Aorta (tissue), 5 donors: ENCODE measurements at places on chromosomes 4 and X.
A peak's percentile ranks its signal among the peaks of the same experiment; 100 is the strongest.

DNA sequence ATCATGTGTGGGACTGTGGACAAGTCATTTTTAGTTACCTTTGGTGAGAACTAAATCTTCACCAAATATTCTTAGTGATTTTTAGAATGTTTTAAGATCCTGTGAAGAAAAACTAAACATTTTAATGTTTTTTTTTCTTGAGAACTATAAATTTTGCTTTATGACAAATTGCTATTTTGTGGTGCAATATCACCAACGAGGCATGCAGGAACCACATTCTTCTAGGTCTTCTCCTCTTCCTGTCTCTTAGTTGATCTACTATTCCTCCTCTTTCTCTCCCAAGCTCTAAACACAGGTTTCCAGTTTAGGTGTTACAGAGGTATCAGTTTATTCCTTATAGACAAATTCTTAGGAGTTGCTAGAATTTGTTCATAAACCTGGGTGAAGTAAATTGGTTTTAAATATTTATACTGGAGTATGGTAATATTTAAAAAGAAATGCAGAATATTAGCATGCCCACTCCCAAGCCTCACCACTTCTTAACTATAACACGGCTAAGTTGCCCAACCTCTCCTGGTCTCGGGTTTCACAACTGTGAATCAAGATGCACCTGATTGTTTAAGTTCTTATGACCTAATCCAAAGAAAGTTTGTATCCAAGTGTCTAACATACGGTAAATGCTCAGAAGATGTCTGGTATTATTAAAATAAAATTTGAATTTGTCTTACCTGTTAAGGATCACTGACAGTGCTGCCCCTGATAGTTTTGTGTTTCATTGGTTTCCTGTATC, 56.5 kb upstream of the CLNK start:
- no peak for DNase-seq

GRCh38 chr4:127781300-127782024, 660 bp upstream of the HSPA4L start:
- DNase-seq = peak; percentile 70

DNA sequence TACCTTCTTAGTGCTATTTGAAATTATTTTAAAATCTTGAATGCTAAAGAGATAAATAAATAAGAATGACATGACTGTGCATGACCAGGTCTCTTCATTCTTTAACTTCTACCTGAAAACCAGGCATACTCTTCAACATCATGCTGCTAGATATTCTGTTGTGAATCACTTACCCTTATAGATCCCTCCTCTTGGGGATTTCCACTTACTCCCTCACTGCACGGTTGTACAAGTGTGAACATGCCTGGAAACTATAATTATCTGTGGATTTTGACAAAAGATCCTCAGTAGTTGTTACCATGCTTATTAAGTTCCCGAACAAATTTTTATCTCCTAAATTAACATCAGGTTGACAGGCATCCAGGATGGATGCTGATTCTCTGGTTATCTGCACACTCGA, 54.3 kb downstream of the ADGRL3 start:
- DNase-seq = no peak

- no peak for DNase-seq
These were observed 114.5 kb downstream of the LARP7 start for GRCh38 chr4:112751447-112751846.

DNA sequence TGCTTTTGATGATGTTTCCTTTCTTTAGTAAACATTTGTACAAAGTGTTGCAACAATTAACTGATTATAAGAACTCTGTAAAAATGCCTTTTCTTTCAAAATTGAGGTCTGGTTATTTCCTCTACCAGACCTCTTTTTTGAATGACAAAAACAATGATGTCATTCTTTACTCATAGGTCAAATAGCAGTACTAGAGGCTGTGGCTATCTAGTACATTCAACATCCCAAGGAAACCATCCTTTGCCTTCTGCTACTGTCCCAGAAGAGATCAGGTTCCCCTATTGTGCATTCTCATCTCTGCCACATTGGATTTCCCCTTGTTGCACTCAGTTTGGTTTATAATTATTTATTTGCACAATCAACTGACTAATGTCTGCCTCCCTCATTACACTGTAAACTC, 19.1 kb upstream of the MAD2L1 start:
- no peak for DNase-seq

DNA sequence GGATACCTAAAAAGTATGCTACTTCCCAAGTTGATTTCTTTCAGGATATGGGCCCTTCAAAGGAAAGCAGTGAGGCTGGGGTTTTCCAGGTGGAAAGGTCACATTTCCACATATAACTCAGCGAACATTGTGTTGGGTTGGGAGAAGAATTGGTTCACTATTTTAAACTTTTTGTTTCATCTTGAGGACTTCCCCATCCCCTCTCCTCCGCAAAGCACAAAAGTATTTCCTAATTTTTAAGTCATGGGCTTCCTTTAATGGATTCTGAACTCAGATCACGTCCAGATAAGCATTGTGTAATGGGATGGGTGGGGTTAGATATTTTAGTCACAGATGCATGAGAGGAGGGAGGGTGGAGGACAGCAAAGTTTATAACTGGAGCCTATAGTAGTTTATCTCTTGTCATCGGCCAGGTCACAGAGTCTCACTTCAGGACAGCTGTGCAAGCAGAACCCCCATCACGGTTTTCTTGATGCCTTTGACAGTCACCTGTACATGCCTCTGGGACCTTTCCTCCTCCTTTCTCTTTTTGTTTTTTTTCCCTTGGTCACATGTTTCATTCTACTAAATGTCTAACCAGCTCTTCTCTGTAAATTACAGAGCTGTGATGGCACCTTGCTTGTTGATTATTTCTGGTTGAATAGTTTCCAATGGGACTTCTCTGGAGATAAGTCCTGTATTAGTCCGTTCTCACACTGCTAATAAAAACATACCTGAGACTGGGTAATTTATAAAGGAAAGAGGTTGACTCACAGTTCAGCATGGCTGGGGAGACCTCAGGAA, 115.4 kb downstream of the PTTG2 start:
- DNase-seq = no peak

DNA sequence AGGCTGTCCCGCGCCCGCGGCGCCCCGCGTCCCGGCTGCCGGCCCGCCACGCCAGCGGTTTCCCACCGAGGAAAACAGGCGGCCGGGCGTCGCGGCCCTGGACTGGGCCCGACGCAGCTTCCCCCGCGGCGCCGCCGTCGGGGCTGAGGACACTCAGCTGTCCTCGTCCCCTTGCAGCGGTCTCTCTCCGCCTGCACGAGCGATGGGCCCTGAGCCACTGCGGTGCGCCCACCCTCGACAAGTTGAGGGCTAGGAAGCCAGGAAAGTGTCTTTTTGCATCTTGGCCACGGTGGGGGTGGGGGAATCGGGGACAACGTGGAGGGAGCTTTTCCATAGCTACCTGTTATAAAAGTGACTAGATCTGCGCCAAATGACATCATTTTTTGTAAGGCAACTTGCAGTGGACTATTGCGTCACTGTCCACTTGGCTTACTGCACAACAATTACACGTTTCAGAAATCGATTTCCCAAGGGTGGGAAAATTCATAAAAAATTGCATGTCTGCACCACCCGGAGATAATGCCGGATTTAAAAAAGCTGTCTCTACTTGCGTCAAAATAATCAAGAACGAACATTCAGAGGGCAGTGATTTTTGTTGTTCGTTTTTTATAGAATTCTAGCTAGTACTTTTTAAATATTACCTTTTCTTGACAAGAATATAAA, 1.1 kb downstream of the KLHL15 start:
- DNase-seq = no peak

DNA sequence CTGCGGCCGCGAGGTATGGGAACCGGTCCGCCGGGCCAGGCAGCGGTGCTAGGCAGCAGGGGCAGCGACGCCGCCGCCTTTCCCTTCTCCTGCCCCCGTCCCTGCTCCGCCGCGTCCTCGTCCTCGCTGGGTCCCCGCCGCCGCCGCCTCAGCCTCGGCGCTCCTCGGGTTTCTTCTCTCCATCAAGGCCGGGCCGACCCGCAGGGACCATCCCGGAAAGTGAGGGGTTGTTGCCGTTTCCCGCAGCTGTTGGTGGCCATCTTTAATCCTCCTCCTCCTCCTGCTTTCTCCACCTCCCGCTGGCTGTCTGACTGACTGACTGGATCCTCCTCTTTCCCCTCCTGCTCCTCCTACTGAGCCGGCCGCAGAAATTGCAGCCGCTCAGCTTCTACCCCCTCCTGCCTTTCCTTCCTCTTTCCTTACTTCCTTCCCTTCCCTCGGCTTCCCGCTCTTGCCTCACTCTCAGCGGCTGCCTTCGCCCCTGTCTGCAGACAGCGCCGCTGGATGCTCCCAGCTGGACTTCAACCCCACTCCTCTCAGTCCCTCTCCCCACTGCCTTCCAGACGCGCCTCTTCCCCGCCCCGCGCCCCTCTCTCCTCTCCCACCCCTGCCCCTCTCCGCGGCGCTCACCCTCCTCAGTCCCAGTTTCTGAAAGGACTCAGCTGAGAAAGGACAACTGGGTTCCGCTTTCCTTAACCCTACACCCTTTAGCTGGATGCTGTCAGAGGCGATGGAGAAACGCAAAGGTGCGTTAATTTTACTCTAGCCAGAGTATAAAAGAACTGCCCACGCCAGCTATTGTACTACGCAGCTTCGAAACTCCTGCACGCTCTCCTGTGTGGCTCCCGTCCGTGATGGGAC, at the start of gene WDFY3:
TSS of gene WDFY3 (minus strand) at position 309 of the 861 bp plus-strand sequence. CDS start 106,099 bp downstream, outside the sequence.
- peak; percentile 94 for DNase-seq

DNA sequence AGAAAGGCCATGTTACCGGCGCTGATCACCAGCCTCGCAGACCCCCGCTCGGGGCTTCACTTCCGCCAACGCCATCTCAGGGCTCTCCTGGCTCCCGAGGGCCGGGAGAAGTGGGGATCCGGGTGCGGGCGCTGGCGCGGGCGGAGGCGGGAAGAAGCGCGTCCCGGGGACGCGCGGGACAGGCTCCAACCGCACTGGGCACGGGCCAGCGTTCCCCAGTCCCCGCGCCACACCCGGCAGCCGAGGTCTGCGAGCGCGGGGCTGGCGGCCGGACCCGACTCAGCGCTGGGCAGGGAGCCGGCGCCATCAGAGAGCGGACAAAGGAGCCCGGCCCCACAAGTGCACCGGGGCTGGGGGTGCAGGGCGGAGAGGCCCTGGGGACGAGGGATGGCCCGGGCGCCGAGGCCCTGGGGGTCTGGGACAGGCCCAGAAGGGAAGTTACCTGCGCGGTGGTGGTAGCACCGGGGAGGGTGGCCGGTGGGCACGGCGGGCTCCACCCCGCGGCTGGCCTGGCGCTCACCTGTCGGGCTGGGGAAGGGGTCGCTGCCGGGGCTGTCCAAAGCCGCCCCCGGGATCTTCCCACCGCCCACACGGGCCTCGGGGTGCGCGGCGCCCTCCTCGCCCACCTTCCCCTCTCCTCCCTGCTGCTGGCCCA, 449 bp downstream of the CTPS2 start:
- peak; percentile 48 for DNase-seq

DNA sequence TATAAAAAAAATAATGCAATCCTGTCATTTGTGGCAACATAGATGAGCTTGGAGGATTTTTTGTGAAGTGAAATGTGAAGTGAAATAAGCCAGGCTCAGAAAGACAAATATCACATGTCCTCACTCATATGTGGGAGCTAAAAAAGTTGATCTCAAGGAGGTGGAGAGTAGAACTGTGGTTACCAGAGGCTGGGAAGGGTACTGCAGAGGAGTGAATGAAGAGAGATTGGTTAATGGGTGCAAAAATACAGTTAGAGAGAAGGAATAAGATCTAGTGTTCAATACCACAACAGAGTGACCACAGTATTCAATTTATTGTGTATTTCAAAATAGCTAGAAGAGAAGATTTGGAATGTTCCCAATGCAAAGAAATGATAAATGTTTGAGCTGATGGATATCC, 13.4 kb upstream of the ZCCHC18 start:
- DNase-seq = no peak

DNA sequence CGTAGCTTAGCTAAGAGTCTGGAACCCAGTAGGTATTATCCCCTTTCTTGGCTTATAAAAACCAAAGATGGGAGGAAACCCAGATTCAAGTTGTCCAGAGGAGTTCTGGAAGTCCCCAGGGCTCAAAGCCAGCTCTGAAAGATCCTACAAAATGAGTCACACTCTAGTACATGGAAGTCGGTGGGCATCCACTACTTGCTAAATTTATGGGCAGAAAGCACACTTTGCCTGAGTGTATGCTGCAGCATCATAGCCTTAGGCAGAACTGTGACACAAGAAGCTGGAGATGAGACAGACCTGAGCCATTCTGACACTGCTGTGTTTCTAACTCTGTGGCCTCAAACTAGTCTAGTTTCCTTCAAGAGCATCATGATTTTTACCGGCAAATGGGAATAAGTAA, 429.3 kb downstream of the AFF2 start:
- no peak for DNase-seq

- DNase-seq = no peak
These were observed 328.0 kb upstream of the PPP1R2C start for GRCh38 chrX:43106009-43106408.

DNA sequence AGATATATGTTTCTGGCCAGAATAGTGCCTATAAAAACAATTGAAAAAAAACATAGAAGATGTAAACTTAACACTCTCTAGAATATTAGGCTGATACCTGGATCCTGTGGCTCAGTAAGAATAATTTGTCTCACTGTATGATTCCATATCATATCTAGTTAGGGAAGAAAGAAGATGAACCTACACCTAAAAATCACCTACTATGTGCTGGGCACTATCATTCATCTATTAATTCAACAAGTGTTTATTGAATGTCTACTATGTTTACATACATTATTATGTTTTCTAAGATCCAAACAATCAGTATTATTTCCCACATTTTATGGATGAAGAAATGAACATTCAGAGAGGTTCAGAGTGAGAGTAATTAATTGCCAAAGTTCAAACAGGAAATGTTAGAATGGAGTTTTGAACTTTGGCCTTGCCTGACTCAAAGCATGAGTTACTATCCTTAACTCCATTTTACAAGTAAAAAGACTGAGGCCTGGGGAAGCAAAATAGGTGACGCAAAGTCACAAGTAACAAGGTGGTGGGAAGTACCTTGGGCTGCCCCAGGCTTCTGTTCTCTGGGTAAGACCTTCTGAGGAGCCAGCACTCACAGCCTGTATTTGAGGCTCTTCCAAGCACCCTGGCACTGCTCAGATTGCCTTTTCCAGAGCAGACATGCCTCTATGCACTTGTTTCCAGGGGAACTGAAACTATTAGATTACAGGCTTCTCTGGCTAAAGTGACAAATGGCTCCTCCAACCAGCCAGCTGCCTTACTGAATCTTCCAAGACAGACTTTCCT, 111.1 kb upstream of the ACSL4 start:
- DNase-seq = peak; percentile 49

DNA sequence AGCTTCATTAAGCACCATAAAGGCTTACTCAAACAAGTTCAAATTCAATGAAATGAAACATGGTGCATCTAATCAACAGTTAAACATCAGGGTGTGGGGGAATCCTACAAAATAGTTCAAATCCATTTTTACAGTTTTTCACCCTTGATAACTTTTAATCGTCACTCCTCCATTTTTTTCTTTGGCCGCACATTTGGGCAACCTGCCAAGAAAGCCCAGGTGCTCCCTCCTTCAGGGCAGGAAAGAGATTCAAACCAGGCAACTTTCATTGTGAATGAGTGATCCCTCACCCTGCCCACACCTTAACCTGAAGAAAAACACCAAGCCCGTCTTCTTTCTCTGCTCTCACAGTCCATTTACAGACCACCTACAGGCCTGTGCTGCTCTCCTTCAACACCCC, 24.9 kb downstream of the TRIM61 start:
- no peak for DNase-seq
